NK-92 treated with Interleukin-12 subunit alpha and Interleukin-12 subunit beta, amount 100 ng/mL, for 24 hours (cell line): ENCODE measurements at places on chromosomes 2 and 18.

GRCh38 chr2:204116159-204116792 lies 179.7 kb downstream of the ICOS start:
- DNase-seq = no peak

DNA sequence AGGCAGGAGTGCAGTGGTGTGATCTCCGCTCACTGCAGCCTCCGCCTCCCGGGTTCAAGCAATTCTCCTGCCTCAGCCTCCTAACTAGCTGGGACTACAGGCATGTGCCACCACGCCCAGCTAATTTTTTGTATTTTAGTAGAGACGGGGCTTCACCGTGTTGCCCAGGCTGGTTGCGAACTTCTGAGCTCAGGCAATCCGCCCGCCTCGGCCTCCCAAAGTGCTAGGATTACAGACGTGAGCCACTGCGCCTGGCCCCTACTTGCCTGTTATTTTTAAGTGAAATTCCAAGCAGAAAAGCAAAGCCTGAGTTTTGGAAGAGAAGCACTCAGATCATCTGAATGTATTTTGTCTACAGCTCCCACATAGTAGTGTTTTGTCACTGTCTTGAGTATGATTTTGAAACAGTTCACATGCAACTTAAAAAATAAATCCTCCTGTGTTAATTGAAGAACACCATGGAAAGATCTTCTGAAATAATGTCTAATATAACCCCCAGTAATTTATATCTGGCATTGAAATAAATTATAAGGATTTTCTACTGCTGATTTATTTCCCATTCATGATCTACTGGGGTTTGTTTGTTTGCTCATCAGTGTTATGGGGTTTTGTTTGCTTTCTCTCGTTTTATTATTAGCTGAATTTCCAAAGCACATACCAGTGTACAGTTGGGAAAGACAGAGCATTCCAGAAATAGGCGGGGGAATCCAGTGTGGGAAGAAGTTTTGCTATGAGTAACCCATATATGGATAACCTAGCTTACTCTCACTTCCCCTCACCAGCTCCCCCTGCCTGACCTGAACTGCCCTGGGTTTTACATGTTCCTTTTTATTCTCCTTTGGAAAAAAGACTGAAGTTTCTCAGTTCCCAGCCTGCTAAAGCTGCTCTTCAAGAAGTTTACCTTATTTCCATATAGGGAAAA lies 80.1 kb upstream of the MAP3K20 start:
- no peak for DNase-seq

- DNase-seq = no peak
Measured at GRCh38 chr18:44681076-44681970, 635 bp downstream of the SETBP1 start.

DNA sequence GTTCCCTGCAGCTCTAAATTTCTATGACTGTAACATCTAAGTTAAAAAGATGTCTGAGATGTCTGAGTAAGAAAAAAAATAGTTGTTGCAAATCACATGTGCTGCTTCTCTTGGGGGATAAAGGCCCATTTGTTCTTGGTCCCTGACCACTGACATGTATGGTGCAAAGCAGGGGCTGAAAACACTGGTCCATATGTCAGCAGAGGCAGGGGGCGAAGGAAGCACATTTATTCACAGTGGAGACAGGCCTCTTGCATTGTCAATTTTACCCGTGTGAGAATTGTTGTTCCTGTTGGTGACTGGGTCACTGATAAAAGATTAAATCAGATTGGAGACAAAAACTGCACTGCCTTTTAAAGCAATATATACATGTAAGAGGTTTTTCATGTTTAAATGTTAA lies 38.8 kb downstream of the PRKCE start:
- DNase-seq = no peak

- DNase-seq = no peak
Measured at GRCh38 chr2:167471734-167472133, 583.5 kb downstream of the XIRP2 start.

DNA sequence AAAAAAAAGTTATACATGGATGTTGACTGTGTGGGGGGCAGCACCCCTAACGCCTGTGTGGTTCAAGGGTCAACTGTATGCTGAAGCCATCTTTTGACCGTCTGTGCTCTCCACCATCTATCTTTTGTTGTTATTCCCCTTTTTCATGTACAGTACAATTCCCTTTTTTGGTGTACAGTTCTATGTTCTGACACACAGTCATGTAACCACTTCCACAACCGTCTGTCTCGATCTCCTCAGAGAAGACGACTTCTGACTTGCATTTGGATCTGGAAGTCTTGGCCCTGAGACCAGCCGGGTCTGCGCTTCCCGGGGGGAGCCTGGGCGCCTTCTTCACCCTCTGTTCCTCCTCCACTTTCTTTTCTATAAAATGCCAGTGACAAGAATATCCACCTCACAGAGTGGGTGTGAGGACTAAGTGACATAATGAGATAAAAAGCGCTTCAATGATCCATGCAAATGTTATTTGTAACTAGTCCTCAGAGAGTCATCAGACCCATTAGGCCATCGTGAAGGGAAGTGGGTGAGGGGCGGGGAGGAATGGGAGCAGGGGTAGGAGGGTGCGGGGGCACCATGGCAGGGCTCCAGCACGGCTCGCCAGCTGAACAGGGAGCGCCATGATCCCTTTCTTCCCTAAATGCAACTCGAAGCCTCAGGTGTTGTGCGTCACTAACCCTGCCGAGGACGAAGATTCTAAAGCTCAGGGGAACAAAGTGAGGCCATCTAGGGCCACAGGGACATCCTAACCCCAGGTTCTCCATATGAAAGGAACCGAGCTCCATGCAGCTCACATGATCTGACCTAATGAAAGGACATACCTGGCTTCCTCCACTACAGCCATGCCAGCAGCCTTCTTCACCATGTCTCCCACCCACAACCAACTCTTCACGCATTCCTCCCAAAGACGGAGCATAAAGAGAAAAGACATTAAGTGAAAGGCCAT lies 16.6 kb downstream of the ADCY3 start:
- no peak for DNase-seq

DNA sequence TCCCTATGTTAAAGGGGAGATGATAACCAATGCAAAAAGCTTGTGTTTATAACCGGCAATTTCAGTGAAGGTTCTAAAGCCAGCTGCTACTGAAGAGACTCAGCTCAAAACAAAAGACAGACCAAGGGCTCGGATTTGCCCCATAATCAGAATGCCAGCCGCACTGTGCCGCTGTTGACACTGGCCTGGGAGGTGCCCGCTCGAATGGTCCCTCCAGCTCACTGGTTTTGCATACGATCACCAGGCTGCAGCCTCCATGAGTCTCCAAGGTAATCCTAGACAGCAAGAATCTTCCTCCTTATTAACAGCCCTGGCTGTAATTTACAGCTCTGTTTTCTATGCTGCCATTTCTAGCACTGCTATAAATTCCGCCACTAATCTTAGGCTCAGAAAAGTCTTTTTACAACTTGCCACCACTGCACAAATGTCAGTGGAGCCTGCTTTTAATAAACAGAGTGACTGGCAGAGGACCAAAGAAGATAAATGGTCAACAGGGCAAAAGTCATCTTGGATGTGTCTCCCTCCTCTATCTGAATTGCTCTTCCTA lies 155.7 kb upstream of the SH3BP4 start:
- DNase-seq = no peak

DNA sequence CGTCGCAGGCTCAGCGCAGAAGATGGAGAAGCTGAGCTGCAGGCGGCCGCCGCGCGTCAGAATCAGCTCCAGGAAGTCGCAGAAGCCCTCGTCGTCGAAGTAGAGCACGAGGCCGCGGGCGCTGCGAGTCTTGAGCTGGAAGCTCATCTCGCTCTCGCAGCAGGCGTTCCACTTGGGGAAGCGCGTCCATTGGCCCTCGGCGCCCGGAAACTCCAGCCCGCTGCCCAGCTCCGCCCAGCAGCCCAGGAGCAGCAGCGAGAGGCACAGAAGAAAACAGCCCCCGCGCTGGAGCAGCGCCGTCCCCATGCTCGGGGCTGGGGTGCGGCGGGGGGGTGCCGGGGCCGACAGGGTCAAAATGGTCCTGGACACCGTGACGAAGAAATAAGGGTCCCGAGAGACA lies 4.0 kb downstream of the NRXN1 start:
- no peak for DNase-seq

GRCh38 chr18:78813936-78814710 lies 165.5 kb upstream of the SALL3 start:
- no peak for DNase-seq

GRCh38 chr2:146523196-146523595 lies 1321.6 kb upstream of the ACVR2A start:
- no peak for DNase-seq

- peak; percentile 17 for DNase-seq
Measured at GRCh38 chr2:73290049-73290839, 3.1 kb downstream of the EGR4 start.

- DNase-seq = no peak
Measured at GRCh38 chr2:15756011-15756550, 164.4 kb downstream of the DDX1 start.

DNA sequence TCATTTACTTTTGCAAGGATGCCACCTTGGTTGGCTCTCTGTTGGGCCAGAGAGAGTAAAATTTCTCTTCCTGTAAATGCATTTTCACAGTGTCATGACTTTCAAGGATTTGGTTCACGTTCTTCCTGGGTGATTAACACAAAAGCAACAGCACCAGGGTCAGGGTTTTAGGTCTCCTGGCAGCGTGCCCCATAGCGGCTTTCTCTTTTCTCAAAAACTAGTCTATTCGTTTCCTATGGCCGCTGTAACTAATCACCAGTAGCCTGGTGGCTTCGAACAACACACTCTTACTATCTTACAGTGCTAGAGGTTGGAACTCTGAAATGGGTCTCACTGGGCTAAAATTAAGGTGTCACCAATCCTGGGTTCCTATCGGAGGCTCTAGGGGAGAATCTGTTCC lies 56.3 kb upstream of the ACMSD start:
- no peak for DNase-seq

DNA sequence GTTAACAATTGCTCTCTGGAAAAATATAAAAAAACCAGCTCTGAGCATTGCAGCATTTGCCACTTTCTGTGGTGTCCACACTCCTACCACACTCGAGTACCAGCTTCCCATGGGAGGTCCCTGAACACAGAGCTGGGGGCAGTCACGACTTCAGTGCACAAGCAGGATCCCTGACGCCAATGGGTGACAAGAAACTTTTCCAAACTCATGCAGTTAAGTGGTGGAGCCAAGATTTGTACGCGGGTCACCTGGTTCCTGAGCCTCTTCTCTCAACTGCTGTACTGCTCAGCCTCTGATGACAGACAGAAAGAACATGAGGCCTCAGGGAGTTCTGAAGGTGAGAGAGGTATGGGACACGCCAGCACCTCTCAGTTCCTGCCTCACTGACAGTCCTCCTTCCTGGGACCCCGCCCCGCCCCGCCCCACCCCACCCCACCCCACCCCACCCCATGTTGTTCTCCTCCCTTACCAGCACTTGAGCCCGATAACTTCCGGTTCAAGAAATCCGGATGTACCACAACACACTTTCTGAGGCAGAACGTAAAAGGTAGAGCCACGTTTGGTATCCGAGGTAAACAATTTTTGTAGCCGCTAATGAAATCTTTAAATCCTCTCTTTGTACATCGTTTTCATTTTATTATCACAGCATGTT lies 287.6 kb downstream of the MYCN start:
- no peak for DNase-seq

DNA sequence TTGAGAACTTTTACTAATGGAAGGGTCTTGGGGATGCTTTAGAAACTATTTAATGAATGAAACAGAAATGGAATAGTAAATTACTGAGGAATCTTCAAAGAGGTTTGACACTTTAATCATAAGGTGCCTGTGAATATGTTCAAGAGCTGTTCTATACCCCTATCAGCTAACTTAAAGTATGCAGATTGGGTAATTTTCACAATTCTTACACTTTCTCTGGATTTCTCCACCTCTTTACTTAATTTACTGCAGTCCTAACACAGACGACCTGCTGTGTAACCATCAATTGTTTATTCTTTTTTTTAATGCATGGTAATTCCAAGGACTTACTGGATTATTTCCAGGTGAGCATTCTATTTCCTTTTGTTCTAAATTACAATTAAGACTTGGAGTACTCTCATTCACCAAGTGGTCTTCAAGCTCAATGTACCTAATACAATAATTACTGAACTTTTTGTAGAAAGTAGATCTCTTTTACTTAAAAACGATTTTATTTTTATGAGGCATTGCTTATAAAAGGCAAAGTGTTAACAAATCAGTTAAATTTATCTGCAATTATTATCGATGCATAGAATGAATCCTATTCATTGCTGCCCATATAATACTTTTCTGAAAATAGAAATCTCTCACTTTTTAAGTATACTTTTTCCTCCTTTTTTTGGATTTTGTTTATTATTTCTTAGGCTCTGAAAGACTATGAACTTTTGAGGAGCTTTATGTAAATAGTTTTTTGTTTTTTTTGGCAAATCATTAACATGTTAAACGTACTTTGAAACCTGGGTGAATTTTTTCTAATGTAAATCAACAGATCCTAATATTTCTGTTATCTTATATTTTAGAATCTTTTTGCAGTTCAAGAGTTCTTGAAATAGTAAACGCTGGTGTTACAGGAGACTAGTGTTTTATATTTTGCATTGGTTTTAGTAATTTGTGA lies 5.5 kb downstream of the VSNL1 start:
- no peak for DNase-seq

DNA sequence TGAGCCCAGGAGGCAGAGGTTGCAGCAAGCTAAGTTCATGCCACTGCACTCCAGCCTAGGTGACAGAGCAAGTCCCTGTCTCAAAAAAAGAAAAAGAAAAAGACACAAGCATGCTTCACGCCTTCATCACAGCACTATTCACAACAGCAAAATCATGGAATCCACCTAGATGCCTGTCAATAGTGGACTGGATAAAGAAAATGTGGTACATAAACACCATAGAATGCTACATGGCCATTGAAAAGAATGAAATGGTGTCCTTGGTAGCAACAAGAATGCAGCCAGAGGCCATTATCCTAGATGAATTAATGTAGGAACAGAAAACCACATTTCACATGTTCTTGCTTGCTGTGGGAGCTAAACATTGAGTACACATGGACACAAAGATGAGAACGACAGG lies 392.6 kb downstream of the EIPR1 start:
- no peak for DNase-seq

DNA sequence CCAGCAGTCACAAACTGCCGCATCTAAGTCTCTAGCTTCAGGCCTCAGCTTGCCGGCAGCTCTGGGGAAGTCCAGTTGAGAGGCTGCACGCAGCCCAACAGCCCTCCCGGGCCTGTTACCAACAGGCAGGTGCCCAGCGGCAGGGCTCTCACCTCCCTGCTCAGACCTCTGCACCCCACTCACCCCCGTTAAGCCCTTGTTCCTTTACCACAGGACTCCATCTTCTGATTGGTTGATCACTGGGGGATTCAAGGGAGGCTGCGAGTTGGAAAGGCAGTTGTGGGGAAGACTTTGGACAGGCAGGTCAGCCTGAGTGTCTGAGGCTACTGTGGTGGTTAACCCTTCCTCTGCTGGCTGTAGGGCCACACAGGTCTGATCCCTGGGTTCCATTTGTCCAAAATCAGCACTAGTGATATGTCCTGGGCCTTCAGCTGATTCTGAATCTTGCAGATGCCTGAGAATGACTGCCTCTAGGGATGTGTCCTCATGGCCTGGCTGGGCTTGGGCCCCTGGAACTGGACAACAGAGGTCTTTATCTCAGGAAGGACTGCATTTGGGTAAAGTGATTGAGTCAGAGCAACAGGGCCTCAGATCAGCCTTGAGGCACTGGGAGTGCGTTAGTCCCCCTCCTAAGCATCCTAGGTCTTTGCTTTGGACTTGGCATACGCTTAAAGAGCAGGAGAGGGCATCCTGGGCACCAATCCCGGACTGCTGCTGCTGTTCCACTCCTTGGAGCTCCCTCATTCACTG lies 88.4 kb downstream of the APOB start:
- no peak for DNase-seq
